ENCODE measurements at places on chromosomes 2 and 18.

GRCh38 chr2:196413821-196414274, 225.7 kb upstream of the CCDC150 start:
- no peak for DNase-seq

DNA sequence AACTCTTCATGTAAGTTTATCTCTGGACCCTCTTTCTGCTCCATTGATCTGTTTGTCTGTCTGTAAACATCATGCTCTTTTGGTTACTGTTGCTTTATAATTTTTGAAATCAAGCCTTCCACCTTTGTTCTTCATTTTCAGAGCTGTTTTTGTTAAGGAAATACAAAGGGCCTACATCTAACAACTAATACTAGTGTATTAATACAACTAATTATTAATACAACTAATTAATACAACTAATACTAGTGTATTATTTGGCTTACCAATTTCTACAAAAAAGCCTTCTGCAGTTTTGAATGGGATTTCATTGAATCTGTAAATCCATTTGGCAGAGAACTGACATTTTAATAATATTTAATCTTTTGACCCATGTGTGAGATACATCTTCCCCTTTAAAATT, 66.7 kb downstream of the ATP9B start:
- DNase-seq: no peak

DNA sequence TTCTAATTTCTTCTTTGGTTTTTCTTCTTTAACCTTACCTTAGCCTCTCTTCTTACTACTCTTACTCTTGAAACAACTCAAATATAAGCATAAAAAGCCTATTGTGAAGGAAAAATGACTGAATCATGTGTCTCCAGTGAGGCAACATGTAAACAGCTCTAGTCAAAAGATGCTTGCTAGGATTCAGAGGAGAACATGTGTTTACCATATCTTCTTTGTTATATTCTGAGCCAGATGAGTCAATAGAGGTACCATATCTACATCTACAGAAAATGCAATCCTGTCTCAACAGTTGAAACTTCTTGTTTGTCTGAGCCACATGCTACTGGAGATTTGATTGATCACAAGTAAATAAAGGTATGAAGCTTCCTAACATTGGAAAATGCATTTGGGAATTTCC, 15.9 kb upstream of the FIGN start:
- DNase-seq: no peak

- no peak for DNase-seq
These were observed 35.8 kb downstream of the HPCAL1 start for GRCh38 chr2:10338270-10339188.

GRCh38 chr2:37871456-37872191, 53.5 kb upstream of the RMDN2 start:
- DNase-seq: no peak
